ENCODE measurements at places on chromosomes 13 and 19.
A peak's percentile ranks its signal among the peaks of the same experiment; 100 is the strongest.

DNA sequence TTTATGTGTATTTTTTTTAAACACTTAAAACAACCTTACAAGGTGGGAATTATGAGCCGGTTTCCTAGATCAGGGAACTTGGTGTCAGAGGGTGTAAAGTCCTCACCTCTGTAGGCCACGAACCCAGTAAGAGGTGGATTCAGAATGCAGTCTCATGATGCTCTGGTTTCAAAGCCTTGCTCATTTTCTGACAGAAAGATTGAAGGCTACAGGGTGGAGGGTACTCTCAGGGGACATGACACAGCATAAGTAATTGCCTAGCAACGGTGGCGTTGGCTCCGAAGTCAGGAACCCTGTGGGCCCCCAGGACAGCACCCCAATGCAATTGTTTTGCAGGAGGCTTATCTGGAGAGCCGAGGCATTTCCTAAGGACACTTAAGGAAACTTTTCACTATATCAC is 794.7 kb downstream of the EFNB2 start:
- DNase-seq, result no peak

DNA sequence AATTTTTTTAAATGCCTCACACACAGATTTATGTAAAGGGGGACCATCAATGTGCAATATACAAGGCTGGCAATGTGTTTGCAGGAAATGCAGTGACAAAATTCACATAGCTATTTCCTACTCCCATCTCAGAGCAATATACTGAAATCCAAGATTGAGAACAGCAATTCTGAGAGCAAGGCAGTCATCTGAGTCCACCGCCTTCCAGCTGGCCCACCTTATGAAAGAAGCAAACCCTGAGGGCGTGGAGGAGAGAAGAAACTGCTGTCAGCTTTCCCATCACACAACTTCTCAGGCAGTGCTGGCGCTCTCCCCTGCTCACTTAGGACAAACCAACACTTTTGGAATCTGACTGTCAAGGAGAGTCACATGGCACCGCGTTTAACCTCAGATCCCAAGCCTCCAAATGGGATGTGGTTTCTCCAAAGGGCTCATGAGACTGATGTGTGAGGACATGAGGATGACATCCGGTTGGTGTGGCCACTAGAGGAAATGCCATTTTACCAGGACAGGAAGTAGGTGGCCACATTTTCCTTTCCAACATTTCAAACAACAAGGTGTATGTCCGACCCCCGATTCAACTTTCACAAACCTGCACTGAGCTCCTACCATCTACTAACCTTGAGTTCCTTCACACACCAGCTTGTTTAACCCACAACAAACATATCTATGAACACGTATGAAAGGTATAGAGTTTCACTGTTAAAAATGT is 3.7 kb upstream of the DOCK9 start:
- DNase-seq, result no peak

DNA sequence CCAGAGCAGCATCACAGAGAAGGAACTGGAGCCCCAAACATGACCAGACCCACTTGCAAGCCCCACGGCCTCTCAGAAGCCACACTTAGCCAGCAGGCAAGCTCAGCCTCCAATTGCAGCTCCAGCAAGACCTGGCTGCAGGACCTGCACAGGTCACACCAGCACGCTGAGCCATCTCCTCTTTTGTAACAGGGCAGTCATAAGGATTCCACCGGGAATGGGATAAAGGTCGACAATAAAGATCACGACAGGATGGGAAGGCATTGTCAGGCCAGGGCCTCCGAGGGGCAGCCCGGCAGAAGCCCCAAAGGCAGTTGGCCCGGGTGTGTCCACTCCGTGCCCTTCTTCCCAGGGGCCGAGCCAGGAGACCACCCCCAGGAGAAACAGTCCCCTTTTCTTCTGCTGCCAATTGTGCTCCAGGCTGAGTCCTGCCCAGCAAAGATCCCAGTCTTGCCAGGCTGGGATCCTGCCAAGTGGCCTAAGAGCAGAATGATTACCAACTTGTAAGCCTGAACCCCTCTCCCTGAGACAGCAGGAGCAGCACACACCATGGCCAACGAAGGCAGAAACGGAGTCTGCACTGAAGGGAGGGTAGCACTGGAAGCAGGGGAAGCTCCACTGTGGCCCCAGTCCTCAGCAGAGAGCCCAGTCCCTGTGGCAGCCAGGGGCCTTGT is 12.5 kb downstream of the PEPD start:
- DNase-seq, result no peak

GRCh38 chr13:30751183-30751933 is 16.0 kb downstream of the ALOX5AP start:
- DNase-seq, result no peak

- no peak for DNase-seq
Measured at GRCh38 chr13:79614250-79614918, 133.4 kb downstream of the NDFIP2 start.

GRCh38 chr13:45928843-45929242 is 77.3 kb upstream of the SIAH3 start:
- DNase-seq, result no peak

DNA sequence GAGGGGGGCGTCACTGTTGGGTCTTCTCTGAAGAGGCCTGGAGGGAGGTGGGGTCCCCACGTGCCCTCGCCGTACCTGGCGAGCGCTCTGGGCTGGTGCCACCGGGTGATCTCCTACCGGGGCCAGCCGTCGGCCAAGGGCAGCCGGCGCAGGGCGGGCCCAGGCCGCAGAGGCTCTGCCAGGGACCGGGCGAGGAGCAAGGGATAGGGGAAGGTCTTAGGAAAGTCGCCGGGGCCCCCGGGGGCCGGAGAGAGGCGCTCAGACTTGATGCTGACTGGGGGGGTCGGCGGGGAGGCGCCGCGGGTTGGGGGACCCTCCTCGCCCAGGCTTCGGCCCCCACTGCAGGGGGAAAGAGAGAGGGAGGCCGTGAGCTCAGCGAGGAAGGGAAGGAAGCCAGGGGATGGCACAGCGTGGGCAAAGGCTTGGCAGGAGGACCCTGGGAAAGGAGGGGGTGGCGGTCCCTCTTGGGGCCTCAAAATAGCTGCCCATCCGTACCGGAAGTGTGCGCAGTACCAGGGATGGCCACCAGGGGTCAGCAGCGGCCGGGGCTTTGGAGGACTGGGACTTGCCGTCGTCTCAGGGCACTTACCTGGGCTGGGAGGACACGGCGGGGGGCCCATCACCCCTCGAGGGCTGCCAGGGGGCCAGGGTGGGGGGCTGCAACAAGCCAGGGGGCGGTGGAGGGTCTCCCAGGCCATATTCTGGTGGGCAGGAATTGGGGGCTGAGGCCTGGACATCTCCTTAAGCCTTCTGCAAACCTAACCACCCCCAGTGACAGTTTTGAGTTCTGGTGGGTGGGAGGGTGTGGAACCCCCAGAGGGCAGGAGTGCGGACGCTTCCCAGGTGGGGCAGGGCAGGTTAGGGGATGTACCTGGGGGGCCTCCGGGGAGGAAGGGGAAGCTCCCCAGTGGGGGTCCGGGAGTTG is 7.7 kb upstream of the TMEM161A start:
- peak; percentile 71 for DNase-seq

GRCh38 chr19:22606212-22606553 is 27.9 kb upstream of the ZNF492 start:
- no peak for DNase-seq

- peak; percentile 62 for DNase-seq
Measured at GRCh38 chr19:34428549-34429285, 536 bp downstream of the UBA2 start.

GRCh38 chr13:78040205-78040830 is 121.7 kb upstream of the EDNRB start:
- no peak for DNase-seq

DNA sequence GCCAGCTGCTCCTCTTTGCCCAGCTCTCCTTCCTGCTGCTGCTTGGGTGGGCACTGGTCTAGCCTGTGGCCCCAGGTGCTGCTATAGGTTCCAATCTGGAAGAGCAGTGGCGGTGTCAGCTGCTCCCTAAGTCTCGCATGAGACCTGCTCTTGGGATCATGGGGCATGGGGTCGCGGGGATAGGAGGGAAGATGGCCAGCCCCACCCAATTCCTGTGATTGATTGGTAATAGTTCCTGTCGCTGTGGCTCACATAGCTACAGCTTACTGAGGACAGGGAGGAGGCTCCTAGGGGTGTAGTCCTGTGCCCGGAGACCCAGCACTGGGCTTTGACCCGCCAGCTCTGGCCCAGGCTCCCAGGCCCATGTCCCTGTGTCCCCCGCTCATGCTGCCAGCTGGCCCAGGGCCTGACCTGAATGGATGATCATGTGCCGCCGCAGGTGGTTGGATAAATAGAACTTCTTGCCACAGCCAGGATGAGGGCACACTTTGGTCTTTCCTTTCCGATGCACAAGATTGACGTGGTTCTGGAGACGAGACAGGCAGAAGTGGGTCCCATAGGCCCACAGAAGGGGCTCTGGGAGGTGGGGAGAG is 4.5 kb upstream of the ELAVL3 start:
- no peak for DNase-seq

GRCh38 chr13:76116751-76117360 is 480.7 kb downstream of the LMO7 start:
- no peak for DNase-seq
